Activated T-cell treated with anti-CD3 and anti-CD28 coated beads, Interleukin-2, amount 50 U/mL, for 24 hours (primary cell): ENCODE measurements at places on chromosomes 7 and 10.

GRCh38 chr10:124911124-124912067 is 30.5 kb upstream of the ZRANB1 start:
- no peak for DNase-seq

DNA sequence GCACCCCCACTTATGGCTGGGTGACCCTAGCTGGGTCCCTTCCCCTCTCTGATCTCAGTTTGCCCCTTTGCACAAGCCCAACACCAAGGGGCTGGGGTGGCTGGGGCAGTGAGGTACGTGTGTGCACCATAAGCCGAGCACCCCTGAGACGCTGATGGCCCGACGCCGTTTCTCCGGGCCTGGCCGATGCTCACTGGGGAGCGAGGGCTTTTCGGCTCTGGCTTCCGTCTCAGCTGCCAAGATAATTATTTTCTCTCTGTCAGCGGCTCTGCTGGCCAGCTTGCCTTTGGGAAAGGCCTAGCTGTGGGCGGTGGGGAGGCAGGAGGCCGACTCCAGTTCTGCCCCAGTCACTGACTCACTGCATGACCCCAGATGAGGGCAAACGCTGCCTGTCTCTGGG is 91.0 kb downstream of the ZMIZ1 start:
- DNase-seq, result no peak

- DNase-seq, result no peak
Observed at GRCh38 chr7:133139801-133140200, 57.9 kb upstream of the CHCHD3 start.

DNA sequence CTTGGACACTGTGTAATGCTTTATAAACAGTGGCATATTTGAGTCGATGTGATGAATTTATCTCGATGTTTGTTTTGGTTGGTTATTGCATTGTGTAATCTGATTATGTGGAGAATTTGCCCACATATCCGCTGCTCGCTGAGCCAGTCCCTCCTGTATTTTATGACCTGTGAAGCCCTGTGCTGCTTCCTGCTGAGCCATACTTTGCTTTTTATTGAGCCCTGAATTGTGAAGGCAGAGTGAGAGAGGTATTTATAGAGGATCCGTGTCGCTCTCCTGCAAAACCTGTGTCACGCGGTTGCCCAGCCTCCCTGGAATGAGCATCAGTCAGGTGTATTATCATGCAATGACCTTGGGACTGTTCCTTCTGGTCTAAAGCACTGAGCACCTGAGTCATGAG is 253.7 kb downstream of the ARHGAP21 start:
- no peak for DNase-seq

DNA sequence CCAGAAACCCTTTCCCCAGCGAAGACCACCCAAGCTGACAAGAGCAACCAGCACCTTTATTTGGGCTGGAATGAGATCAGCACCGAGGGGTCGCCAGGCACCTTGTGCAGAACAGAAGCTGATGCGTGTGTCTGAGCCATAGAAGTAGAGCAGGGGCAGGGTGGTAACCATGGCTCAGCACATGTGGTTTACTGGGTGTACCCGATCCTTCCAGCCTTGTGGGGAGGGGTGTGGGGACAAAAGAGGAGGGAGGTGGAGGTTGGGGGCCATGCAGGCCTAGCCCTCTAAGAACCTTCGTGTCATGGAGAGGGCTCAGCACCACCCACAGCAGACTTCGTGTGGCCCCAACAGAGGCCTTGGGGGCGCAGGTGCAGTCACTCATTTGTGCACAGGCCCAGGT is 84.0 kb upstream of the GTF2I start:
- DNase-seq, result no peak

DNA sequence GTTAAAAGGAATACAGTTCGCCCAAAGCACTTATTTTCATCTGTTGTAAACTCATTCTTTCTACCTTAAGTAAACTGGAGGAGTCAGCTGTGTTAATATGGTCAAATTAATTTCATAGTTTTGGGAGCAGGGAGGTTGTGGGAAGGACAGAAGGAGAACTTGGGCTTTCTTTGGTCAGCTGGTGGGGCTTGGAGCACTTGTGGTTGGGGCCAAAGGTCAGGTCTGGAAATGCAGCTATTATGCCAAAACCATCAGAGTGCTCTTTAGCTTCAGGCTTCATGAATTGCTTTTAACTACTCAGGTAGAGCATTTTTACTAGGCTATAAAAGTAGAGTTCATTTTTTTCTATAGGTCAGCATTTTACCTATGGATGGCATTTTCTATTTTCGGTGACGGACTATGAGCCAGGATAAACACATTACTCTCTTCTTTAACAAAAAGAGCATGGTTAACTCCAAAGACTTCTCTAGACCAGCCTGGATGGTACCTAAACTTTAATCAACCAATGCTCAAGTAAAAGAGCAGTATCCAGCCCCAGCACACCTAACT is 30.0 kb downstream of the STEAP4 start:
- DNase-seq, result no peak

GRCh38 chr7:14420768-14421167 is 431.3 kb upstream of the ETV1 start:
- no peak for DNase-seq

DNA sequence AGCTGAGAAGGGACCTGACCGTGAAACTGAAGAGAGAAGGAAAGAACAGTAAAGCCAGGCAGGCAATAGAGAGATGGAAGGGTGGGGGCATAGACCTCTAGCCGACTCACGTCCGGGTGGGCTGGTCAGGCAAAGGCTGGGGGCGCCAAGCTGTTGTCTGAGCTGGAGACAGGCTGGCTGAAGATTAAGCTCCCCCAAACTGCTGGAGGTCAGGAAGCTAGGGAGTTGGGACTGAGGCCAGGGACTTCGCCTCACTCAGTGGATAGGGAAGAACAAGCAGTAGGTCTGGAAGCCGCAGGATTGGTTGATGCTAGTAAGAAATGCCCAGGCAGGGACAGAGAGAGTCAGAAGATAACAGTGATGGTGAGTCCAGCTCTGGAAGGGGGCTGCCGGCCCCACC is 5.3 kb downstream of the PITX3 start:
- no peak for DNase-seq

DNA sequence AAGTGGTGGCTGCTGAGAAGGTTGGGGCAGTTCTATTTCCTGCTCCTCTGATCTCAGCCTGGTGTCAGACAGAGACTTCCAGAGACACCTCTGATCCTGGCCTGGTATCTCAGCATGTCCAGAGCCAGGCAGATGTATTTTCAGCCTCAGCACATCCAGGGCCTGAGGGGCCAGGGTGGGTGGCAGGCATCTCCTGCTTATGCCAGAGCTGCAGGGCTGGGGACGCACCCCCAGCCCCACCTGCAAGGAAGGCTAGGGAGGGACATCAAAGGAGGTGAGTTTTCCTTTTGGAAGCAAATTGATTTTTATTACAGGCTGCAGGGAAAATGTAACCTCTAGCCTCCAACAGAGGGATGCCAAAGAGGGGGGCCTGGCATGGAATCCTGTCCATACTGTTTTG is 36.7 kb downstream of the CFAP46 start:
- DNase-seq, result no peak

GRCh38 chr7:101021703-101022102 is 1.8 kb downstream of the MUC17 start:
- no peak for DNase-seq

GRCh38 chr7:32890793-32891042 is 842 bp downstream of the KBTBD2 start:
- no peak for DNase-seq
